ENCODE measurements at places on chromosomes 1 and 21.

DNA sequence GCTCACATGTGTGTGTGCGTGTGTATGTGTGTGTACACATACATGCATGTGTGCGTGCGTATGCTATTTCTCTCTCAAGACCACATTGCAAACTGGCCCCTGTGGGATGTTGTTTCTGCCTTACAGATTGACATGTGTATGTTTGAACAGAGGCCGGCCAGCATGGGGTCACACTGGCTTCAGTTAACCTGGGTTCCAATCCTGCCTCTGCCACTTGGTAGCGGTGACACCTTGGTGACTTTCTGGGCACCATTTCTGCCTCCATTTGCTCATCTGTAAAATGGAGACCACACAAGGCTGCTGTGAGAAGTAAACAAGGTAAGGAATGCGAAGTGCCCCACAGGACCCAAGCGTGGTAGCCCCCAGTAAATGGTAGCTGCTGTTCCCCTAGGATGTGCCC, 51.7 kb downstream of the TCP10L start:
- DNase-seq, result no peak

GRCh38 chr1:182584746-182585145, 4.3 kb downstream of the RNASEL start:
- DNase-seq, result no peak

GRCh38 chr21:23743821-23744220, 1863.5 kb downstream of the MRPL39 start:
- no peak for DNase-seq

DNA sequence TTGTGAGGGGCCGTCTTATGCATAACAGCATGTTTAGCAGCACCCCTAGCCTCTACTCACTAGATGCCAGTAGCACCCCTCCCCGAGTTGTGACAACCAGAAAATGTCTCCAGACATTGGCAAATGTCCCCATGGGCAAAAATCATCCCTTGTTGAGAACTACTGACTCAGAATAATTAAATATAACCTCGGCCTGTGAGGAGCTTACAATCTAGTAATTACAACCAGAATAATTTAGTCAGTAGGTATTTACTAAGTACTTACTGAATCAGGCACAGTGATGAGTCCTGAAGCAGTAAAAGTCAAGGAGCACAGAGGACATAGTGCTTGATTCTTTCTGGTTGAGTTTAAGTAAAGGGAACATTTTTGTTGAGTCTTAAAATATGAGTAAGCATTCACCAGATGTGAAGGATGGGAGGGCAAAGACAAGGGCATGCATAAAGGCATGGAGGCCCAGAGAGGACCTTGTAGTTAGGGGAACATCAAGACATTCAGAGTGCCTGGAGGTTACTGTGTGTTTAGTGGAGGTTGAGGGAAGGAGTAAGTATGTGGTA, 44.1 kb upstream of the KCNQ4 start:
- DNase-seq, result no peak

DNA sequence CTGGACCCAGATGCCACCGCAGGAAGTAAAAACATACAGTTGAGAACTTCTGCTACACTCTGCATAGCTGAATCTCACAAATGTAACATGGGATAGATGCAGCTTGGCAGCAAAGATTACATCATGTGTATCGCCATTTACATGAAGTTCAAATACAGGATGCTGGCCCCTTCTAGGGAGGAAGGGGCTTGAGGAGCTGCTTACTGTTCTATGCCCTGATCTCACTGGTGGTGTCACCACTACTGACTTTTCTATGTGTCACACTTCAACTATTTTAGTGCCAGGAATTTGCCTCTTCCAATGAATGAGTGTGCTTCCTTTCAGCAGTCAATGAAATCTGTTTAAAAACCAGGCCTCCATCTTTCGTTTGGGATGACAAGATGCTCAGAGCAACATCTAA, 31.1 kb downstream of the MRAP start:
- DNase-seq, result no peak

DNA sequence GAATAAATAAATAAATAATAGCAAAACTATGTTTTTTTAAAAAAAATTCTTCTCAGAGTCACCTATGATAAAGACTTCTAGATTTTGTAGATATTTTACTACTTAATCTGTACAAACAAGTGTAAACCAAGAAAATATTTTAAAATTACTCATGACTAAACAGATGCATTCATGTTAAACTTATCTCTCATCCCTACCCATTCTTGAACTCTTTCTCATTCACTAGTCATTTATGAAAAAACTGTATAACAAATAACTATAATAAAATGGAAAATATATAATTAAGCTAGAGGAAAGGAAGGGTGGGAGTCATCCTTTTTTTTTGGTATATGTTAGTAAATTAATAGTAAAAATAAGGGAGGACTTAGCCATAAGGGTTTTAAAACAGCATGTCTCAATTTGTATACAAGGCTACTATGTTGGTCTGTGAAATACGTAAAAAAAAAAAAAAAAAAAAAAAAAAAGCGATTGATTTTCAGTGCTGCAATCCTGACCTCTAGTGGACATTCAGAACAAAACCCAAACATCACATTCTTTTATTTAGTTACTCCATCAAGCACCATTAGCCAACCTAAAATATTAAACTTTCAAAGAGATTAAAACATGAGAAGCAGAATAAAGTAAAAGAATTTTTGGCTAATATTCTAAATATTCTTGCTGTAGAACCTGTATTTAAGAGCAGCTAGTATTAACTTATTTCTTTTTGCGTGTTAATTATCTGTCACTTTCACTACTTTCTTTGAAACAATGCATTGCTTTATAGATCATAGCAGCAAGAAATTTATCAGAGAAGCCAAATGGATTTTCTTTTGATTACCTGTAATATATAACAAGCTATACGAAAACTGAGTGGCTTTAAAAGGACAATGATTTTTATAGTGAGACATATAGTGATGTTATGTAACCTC, 255.8 kb upstream of the CACYBP start:
- no peak for DNase-seq

GRCh38 chr1:175186433-175187160, 6.0 kb downstream of the KIAA0040 start:
- no peak for DNase-seq

DNA sequence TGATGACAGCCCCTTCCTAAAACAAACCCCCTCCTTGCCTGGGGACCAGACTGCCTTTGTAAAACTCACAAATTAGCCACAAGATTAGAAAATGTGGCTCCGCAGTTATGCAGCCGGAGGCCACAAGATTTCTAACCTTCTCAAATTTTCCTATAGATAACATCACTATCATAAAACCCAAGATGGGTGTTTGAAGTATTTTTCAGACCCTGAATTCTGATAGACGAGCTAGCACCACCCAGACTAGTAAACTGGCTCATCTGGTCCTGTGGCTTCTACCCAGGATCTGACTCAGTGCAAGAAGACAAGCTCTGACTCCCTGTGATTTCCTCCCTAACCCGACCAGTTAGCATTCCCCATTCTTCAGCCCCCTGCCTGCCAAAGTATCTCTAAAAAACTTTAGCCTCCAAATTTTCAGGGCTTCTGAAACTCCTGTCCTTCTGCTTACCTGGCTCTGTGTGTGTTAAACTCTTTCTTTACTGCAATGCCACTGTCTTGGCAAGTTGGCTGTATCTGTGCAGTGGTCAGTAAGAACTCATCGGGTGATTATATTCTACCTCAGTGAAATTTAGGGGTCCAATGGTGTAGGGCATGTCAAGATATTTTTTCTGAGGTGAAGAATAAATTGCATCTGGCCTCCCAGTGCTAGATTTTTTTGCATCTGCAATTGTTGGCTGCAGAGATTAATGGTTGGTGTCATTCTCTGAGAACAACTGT, 102.1 kb downstream of the S1PR1 start:
- DNase-seq, result no peak

- no peak for DNase-seq
Observed at GRCh38 chr21:34988139-34988538, 61.0 kb downstream of the RUNX1 start.

DNA sequence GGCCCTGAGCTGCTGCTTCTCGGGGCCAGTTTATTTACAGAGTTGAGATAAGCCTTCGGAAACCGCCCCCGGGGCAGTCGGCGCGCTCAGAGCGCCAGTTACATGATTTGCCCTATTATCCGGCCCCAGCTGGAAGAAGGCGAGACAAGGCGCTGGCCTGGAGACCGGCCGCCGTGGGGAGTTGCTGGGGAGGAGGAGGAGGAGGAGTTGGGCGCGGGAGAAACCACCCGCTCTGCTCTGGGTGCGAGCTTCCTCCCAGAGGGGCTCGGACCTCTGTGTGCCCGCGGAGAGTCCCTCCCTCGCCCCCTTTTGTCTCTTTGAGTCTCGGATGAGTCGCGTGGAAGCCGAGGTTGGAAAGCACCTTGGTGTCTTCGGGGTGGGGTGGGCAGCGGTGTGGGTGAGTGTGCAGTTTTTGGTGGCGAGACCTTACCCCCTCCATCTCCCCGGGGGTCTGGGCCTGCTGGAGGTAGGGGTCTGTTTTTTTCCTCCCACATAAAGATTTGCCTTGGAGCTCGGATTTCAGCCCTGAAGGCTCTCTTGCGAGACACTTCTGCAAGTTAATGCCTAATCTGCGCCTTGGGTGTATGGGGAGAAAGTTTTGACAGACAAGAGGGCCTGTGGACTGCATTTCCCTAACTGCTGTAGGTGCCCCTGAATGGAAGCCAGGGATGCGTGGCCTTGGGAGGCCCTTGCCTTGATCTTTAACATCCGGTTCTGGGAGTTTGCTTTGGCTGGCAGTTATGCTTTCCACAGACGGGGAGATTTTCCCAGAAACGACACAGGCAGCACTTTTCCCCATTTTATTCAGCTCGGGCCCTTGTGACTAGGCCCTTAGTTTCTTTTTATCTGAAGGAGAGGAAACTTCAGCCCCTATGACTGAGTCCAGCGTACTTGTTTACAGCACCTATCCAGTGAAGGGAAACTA, 80.0 kb downstream of the NDUFS5 start:
- DNase-seq, result peak; percentile 78

GRCh38 chr1:23594149-23594907, 35.0 kb upstream of the ID3 start:
- no peak for DNase-seq

GRCh38 chr1:116260115-116260514, 112.9 kb upstream of the ATP1A1 start:
- no peak for DNase-seq

GRCh38 chr1:182174513-182174855, 113.0 kb upstream of the ZNF648 start:
- no peak for DNase-seq

DNA sequence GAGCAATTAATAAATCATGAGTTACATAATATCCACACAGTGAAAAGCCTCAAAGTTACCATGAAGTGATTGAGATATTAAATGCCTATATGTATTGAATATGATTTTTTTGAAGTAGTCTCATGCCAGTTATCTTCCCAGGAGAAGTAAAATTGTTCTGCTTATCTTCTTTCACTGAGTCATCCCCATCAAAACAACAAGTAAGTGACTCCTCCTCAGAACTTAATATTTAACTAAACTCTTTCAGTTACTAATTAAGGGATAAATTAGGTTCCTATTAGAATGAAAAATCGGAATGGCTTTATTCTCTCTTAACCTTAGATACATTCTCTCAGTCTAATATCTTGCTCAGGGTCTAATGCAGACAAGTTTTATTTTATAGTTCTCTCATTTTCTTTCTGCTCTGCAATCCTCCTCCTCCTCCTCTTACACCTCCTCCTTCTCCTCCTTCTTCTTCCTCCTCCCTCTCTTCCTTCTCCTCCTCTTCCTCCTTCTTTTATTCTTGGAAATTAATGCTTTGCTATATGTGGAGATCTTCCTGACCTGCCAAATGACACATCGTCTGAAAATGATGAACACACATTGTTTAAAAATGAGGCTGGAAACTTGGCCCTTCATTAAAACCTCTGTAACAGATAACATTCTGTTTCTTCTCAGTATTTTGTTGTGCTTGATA, 110.9 kb downstream of the RUNX1 start:
- DNase-seq, result no peak

GRCh38 chr21:43331962-43332828, 94.7 kb downstream of the SIK1 start:
- no peak for DNase-seq

DNA sequence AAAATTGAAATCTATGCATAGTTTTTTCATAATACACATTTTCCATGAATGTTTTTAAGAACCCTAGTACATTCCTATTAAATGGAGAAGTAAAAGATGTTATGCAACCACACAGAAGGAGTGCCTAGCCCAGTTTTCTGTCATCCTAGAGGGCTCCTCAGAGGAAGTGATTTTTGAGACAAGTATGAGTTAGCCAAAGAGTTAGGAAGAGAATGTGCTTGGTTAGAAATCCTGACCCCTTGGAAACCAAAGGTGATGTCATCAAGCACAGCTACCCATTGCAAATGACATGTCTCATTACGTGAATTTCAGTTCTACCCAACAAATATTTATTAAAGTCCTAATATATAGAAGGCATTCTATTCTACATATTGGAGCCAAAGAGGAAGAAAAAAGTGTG, 88.9 kb upstream of the TNFSF4 start:
- DNase-seq, result no peak

DNA sequence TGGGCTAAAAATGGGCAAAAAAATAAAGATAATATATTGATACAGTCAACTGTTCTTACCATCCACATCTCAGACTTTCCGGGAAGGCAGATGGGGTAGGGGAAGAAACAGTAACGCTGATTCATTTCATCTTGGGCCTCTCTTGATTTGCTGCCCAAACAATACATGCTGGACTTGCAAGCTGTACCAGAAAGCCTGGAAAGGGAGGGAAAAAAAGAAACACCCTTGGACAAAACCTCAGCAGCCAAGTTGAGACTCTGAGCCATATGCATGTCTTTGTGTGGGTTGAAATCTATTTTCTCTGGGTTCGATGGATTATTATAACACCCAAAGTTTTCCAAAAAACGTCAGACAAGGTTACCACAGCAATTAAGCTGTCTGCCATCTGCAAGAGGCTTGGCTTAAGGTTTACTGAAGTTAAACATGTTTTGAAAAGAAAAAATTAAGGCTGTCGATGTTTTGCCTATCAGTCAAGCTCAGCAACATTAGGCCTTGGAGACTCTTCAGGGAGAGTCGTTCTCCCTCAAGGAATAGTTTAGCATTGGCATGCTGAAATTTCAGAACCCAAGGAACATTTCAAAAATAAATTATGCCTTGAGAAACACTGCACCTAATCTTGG, 71.2 kb downstream of the PSMG1 start:
- no peak for DNase-seq

DNA sequence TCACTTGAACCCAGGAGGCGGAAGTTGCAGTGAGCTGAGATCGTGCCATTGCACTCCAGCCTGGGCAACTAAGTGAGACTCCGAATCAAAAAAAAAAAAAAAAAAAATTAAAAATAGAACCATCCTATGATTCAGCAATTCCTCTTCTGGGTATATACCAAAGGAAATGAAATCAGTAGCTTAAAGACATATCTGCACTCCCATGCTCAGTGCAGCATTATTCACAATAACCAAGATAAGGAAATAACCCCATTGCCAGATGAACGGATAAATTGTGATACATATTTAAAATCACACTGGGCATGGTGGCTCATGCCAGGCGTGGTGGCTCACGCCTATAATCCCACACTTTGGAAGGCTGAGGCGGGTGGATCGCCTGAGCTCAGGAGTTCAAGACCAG, 23.8 kb downstream of the ALDH9A1 start:
- DNase-seq, result no peak

DNA sequence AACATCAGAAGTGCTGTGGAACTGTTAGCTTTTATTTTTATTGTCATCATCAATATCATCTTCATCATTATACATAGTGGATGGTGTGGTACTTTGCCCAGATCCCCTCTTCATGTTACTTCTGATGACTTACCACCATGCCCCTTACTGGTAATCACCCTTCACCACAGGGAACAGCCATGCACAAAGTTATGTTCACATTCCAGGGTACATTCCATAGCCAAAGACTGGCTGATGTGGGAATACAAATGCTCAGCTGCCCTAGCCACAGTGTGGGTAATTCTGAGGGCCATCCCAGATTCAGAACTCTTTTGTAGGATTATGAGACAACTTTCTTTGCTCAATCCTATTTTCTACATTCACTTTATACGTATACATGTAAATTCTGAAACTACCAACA, 691.3 kb upstream of the CXADR start:
- DNase-seq, result no peak
